ENCODE measurements at places on chromosomes 1 and 21.
A peak's percentile ranks its signal among the peaks of the same experiment; 100 is the strongest.

- no peak for DNase-seq
Measured at GRCh38 chr1:23159963-23160877, 8.4 kb downstream of the LUZP1 start.

DNA sequence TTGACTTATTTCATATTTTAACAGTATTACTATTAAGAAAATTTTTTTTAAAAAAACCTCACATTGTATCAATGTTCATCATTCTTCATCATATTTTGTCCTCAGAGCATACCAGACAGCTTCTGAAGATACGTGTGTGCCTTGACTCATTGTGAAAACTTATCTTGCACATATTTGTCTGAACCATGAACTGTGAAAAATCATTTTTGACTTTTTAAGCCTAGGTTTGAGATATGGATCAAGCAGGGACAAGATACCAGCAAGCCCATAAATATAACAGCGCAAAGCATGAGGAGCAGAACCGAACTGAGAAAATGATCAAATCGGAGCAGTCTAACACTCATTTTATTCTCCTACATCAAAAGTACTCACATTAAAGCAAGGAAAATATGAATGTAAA, 506.0 kb downstream of the BRINP3 start:
- DNase-seq: no peak

GRCh38 chr1:219773110-219773509, 155.2 kb downstream of the SLC30A10 start:
- no peak for DNase-seq

GRCh38 chr1:117289316-117289870, 77.9 kb upstream of the MAN1A2 start:
- DNase-seq: no peak

DNA sequence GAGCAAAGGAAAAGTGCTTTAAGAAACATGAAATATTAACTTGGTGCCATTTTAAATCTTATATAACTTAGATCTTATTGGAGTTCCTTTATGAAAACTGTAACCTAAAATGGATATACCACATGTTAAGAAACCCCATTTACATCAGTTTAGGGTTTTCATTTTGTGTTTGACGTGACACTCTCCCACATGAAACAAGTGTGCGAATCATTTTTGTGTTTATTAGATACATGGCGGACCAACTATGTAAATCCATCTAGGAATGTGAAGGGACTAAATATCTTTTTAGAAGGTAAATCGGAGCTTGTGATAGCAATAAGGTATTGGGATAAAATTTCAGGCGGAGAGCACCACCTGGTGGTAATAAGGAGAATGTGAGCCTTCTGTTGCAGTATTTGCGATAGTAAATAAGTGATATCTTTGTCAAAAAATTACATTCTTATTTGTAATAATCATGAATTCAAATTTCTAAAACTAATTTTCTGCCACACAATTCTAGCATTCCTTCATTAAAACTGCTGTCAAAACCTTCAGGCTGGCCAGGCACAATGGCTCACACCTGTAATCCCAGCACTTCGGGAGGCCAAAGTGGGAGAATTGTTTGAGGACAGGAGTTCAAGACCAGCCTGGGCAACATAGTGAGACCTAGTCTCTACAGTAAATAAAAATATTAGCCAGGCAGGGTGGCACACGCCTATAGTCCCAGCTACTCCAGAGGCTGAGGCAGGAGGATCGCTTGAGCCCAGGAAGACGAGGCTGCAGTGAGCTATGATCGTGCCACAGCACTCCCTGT, 31.3 kb downstream of the SMAP2 start:
- DNase-seq: no peak

DNA sequence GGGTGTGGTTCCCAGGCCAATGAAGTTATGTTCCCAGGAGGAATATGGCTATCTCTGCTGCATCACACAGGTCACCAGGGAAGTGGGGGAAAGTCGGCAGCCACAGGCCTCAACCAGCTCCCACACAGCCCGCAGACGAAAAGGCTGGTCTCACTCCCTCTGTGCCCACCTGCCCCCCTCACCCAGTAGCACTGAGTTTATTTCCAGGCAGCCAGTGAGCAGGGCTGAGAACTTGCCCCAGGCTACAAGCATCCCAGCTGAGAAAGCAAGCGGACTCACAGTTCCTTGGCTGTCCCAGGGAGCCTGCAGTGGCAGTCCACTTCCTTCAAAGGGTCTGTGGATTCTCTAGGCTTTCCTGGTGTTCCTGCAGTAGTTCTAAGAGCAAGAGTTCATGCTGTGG, 68.9 kb downstream of the SLC5A9 start:
- DNase-seq: no peak

- DNase-seq: no peak
Measured at GRCh38 chr1:6206520-6206855, 569 bp downstream of the RNF207 start.

DNA sequence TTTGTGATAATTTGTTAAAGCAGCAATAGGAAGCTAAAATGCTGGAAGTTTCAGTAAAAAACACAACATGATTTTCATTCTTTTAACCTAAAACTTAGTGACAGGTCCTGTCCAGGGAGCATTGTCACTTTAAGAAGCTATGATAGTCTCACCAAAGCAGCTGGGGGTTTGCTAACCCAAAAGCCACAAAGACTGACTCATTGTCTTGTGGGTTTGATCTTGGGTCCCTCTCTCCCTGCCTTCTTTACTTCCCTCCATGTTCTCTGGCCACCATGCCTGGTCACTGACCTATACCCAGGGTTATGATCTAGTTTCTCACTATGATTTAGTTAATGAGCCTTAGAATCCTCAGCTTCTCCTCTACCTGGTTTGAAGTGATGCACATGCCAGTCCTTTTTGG, 213.5 kb upstream of the PTGFR start:
- no peak for DNase-seq

DNA sequence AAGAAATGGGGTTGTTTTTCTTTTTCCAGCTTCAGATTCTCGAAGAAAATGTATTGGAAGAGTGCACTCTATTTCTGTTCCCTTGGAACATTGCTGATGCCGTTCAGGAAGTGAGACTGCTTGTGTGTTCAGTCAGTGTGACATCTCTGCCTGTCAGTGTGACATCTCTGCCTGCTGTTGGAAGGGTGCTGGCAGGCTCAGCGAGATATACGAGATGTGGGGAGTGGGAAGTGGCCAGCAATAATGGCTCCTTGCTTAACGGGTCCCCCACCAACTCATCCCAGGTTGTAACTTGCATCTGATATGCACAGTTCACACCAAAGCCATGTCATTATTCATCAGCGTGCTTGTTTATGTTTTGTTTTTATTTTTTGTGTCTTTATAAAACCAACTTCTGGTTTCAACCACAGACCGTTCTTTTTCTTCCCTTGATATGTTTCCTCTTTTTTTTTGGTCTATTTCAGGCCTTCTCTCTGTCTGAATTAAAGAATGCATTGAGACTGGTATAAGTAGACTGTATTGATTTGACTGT, 145.4 kb downstream of the GALNT2 start:
- DNase-seq: peak; percentile 30

Data from memory B cell (primary cell).